C1 segment of cervical spinal cord (tissue), 14 donors: ENCODE measurements at places on chromosomes 3 and 15.
A peak's percentile ranks its signal among the peaks of the same experiment; 100 is the strongest.

DNA sequence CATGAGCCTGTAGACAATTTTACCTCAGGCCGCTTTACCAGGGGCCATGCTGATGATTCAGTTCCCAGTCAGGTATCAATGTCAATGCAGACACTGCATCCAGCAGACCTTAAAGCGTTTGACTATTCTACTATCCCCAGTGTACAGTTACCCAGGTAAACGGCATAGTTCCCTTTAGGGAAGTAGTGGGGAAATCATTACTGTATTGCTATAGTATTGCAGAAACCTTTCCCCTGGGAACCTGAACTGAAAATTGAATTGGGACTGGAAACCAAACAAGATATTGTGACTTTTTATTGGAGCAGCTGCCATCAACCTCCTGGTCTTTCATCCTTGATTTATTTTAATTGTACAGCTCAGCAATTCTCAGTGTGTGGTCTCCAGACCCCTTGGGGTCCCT is 6.6 kb upstream of the INAFM2 start:
- no peak for DNase-seq

DNA sequence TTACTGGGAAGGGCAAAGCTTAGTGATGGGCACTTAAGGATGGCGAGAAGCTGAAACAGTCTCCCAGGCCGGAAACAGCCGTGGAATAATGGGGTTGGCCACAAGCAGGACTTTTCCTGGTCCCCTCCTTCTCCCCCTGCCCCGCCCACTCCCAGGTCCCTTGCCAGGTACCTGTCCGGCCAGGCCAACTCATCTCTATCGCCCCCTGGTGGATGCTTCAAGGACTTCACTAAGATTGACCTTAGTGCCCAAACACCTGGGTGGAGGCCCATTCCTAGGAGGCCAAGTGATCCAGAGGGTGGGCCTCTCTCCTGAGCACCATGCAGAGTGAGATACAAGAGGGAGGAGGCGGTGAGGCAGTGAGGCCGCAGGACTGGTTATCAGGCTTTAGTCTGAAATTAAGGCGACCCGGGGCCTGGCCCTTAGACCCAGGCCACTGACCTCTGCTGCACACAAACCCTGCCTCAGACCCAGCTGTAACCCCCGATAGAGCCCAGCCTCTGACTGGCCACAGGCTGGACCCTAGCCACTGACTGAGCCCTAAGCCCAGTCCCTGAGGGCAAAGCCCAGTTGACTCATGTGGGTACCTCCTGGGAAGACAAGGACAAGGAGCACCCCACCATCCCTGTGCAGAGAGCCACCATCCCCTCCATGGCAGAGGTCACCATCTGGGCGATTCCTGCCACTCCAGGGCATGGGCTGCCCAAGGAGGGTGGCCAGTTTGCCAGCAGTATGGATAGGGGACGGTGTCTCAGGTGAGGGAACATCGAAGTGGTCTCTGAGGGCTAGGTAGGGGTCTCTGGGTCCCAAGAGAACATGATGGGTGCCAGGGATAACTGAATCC is 37.6 kb downstream of the VIPR1 start:
- no peak for DNase-seq

DNA sequence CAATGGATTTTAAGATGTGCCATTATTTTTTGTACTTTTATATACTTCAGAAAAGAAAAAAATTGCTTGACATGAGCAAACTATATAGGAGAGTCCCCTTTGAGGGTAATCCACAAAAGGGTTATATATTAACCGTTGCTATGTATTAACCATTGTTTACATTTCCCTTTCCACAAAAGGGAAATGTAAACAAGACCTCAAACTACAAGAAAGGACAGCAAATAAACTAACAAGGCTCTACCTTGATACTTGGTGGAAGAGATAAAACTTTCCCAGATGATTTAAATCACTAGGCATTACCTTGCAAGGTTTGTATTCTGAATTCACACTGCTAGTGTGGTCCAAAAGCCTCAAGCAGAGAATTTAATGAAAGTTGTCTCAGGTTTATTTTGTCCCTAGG is 616.3 kb upstream of the BCHE start:
- no peak for DNase-seq

DNA sequence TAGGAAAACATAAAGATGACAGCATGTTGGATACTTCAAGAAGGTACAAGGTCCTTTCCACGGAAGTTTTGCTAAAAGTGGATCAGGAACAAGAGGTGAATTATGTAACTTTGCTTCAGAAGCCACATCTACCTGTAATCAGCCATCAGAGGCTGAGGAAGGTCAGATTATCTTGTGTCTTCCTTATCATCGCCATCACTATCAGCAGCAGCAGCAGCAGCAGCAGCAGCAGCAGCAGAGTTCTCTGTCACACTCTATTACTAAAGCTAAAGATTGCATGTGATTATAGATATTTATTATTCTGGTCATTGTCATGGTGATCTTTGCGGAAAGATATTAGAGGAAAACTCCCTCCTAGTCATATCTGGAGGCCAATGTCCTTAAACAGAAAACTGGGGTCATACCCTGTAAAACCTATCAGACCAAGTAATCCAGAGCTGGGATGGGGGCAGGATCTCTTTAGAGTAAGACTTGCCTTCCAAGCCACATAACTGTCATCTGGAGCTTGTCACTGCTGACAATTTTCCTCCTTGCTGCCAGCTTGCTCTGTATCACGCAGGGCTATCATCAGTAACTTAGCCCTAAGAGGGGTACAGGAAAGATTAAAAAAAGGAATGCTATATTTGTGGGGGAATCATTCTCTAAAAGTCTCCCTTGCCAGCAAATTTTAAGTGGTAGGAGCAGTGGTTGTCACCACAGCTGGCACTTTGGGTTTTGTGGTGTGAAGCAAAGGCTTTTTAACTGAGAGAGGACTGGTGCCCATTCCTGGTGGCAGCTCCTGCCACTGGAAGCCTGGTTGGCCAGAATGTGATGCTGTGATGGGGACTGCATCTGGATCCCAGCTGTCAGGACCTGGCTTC is 130.9 kb upstream of the RASGRP1 start:
- no peak for DNase-seq

DNA sequence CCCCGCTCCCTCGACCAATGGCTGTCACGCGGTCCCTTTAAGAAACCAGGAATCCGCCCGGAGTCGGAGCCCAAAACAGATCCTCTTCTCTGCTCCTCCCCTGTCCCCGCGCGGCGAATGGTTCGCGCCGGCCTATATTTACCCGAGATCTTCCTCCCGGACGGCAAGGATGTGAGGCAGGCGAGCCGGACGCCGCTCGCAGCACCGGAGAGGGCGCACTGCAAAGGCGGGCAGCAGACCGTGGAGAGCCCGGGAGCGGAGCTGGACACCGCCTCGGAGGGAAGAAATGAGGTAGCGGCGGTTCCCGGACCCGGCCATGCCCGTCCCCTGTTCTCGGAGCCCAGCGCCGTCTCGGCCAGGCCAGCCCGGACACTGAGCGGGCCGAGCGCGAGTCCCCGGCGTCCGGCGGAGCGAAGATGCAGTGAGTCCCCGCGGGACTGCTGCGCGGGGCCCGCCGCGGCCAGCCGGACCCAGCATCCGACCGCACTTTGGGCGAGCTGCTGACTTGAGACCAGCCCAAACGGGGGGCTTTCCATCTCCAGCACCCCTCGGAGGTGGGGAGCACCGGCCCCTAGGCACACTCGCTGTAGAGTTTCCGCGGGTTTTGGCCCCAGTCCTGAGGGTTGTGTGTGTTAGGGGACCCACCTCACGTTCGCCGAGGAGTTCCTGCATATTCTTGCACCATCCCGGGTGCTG is at the start of gene FAM43A:
TSS of gene FAM43A (plus strand) at position 166 of the 696 bp plus-strand sequence. CDS start 944 bp downstream, outside the sequence.
- DNase-seq = peak; percentile 69

GRCh38 chr3:188646592-188646991 is 492.6 kb downstream of the LPP start:
- no peak for DNase-seq

- DNase-seq = no peak
Observed at GRCh38 chr3:150130404-150131100, 159.9 kb upstream of the PFN2 start.

DNA sequence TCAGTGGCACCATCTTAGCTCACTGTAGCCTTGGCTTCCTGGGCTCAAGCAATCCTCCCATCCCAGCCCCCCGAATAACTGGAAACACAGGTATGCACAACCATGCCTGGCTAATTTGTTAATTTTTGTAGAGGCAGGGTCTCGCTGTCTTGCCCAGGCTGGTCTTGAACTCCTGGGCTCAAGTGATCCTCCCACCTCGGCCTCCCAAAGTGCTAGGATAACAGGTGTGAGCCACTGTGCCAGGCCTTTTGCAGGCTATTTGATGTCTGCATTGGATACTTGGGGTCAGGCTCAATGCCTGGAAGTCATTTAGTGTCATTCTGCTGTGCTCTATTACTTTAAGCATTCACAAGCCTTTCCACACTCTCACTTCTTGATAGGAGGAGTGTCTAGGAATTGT is 17.6 kb downstream of the LIMD1 start:
- DNase-seq = no peak

DNA sequence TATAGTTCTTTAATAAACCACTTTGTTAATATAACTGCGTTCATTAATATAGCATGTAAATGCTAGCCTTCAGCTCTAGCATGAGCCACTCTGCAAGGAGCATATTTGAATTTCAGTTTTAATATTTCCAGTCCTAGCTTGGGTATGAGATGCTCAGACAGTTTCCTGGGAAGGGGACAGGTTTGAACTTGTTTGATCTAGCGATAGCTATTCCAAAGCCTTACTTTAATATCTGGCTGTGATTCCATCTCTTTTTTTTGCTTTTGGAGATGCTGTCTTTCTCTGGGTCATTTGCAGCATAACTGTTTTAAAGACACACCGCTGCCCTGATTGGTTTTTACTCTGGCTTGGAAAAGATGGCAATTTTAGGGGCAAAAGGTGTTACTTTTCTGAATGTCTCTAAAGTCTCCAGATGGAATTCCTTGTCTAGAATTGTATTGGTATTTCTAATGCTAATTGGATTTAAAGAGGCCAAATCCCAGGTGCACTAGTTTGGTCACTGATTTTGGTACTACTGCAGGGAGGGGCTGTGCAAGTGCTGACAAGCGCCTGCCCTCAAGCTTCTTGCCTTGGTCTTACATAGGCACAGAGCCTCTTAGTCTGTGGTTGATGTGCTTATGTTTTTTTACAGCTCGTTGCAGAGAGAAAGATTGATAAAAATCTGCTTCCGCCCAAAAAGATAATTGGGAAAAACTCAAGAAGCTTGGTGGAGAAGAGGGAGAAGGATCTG is 2.8 kb downstream of the NISCH start:
- DNase-seq = no peak

GRCh38 chr3:149247929-149248691 is 26.5 kb upstream of the CP start:
- DNase-seq = no peak

DNA sequence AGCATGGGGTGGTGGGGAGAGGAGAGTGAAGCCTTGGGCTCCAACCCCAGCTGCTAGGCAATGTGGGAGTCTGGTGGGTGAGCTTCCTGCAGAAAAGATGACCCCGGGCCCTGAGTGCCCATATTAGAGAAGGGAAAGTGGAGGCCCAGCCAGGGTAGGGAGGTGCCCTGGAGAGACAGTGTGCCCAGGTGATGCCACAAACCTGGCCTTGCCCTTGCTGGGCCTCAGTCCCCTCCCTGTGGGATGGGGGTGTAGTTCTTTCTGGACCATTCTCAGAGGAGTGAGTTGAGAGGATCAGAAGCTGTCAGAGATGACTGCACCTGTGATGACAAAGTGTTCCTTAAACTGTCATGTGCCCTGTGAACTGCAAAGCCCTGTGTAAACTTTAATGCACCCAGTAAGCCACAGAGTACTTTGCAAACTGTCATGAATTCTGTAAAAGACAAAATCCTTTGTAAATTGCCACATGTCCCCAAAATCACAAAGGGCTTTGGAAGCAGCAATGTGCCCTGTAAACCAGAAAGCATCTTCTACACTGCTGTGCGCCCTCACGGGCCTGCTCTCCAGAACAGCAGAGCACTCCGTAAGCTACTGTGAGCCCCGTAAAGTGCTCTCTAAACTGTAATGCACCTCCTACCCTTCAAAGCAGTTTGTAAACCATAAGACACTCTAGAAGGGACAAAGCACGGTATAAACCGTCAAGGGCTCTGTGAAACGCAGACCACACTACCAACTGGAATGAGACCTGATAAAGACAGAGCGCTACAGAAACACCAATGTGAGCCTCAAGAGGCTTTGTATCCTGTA is 51.3 kb upstream of the FGD5 start:
- DNase-seq = no peak

GRCh38 chr3:50340448-50341329 is at the start of gene RASSF1:
Gene RASSF1, minus strand, starts transcription at chr3:50340836. Its CDS starts 31 bp downstream, at chr3:50340805.
- no peak for DNase-seq

GRCh38 chr3:42638339-42638842 is 15.1 kb upstream of the ZBTB47 start:
- no peak for DNase-seq

DNA sequence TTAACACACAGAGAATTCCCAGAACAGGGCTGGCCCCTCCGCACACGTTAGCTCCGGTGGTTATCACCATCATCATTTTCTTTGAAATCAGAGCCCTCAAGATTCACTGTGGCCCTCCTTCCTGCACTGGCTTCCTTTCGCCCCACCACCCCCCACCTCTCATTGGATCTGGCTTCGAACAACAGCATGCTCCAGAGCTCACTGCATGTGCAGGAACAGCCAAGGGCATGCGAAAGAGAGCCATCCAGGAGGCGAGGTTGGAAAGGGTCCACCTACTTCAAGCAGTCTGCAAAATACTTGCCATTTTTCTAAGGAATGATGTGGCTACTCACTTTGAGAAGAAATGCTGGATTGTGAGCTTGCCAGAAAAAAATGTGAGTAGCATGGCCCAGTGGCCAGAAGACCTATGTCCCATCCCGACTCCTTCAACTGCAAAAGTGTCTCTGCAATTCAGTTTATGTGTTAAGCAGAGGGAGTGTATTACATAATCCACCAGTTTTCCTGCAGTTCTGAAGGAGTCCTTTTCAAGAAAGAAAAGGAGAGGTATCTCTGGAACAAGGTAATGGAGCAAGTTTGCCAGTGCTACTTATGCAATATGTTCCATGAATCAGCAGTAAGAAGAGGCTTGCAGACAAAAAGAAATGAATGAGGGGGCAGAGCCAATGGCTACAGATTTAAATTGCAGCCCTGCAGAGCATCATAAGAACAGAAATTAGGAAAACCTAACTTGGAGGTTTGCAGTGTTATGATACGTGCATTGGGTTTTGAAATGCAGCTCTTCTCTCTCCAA is 92.8 kb downstream of the OCA2 start:
- DNase-seq = no peak

DNA sequence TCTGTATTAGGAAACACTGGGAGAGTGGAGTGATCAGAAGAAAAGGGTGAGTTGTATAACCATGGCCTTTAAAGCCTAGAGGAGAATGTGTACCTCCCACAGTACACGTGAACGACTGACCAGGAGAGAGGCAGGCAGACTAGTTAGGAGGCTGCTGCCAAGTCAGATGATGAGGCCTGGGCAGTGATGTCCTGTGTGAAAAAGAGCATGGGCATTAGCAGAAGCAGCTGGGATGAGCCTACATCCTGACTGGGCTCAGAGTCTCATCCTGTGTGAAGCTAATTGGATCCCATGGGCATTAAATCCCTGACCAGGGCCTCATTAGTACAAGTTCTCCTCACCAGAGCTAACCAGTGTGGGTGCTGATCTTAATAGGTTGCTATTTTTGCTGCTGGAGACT is 89.1 kb upstream of the SLC2A2 start:
- no peak for DNase-seq

GRCh38 chr3:69914395-69914794 is 85.1 kb upstream of the SAMMSON start:
- DNase-seq = no peak

- DNase-seq = no peak
Observed at GRCh38 chr15:34718681-34719665, 35.8 kb downstream of the GJD2 start.
